NCI-H748 treated with DMSO at 0.1 percent for 48 hours (cell line): ENCODE measurements at places on chromosomes 7 and 10.

GRCh38 chr7:28725911-28726310 lies 232.2 kb downstream of the TRIL start:
- DNase-seq: no peak

GRCh38 chr7:40619647-40620046 lies 484.8 kb downstream of the SUGCT start:
- no peak for DNase-seq

DNA sequence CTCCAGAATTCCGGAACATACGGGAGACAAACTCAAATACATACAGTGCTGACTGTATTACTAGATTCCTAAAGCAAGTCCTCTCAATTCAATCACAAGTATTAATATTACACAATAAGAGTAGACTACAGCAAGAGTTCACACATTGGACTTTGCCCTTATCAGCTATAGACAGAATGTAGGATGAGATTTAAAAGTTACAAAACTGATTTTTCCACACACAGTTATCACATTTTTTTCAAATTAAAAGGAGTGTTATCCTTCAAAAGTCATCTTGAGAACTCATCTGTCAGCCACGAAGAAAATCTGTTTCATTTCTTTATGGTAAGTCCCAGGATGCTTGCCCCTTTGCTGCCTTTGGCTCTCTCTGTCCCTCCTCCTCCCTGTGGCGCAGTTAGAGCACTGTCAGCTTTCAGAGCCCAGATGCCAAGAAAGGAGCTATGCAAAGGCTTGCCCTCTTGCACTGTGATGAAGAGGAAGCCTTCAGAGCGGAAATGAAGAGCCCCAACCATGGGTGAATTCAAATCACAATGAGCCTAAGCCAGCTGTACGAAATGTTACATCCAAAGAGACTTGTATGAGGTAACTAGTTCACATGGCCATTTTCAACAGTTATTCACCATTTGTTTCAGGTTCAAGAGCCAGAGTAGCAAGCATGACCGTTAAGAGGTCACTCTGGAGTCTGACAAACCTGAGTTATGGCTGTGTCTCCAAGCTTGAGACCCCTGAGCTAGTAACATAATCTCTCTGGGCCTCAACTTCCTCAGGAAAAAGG lies 10.7 kb downstream of the NCOA4 start:
- no peak for DNase-seq

GRCh38 chr7:139232904-139233303 lies 1.9 kb downstream of the UBN2 start:
- DNase-seq: no peak

DNA sequence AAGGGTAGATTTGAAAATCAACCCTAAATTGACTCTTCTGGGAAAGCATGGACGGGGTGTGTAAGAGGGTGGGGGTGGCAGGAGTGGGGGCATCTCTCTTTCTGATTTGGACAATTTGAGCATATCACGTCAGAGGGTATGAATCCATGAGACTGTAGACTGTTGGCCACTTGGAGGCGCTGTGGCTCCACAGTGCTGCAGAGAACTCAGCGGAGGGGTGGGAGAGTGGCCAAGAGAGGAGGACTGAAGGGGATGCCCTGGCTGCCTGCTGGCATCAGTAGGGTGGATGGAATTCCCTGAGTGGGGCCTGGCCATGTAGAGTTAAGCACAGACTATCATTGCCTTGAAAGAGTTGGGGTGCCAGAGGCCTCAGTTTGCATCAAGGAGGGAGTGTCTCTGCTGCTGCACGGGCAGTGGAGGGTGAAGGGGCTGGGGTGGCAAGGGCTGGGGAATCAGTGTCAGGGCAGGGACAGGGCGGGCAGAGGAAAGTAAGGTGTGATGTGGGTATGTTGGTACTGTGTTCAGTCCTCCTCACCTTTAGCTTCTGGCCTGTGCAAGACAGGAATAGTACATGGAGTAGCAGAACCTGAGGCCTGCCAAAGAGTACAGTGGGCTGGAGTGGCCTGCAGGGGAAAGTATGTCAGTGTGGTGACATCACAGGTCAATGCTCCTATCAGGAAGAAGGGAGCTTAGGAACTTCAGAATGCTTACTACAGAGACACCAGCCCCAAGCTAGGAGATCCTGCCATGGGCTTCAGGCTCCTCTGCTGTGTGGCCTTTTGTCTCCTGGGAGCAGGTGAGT lies 133.5 kb upstream of the PRSS58 start:
- DNase-seq: no peak

- DNase-seq: no peak
Measured at GRCh38 chr7:123719197-123719721, 29.5 kb downstream of the WASL start.
